HT-29 (cell line): ENCODE measurements at places on chromosomes 7 and 10. TPM values are rescaled to one million over a fixed set of nuclear protein-coding genes. Genes with fewer than 3 reads are reported as not detected.

- DNase-seq: no peak
These were observed 25.5 kb upstream of the HABP2 start for GRCh38 chr10:113527211-113527906.

DNA sequence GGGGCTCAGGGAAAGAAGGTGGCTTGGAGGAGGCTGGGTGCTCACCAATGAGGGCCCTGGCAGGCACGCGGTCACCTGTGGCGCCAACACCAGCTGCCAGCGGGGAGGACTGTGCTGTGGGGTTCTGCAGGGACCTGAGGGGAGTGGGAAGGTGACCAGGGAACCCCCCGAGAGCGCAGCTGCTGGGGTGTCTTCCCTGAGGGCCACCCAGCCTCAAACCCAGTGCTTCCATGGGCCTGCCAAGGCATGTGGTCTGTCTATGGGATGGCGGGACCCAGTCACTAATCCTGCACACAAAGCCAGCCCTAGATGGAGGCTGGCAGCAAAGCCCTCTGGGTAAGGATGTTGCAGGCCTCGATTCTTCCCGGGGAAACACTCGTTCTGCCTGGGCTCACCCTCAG lies 117.1 kb downstream of the EBF3 start:
- no peak for DNase-seq

ABCB1 gene
- 0.13 and 0.31 TPM in 2 replicates for total RNA-seq

GRCh38 chr10:103476046-103476768 lies 2.8 kb downstream of the CALHM3 start:
- DNase-seq: no peak

GRCh38 chr7:36707465-36707864 lies 16.8 kb downstream of the AOAH start:
- no peak for DNase-seq

PRRT4 gene
- 0.16 TPM in 1 of 2 replicates, not detected in the other for total RNA-seq

DNA sequence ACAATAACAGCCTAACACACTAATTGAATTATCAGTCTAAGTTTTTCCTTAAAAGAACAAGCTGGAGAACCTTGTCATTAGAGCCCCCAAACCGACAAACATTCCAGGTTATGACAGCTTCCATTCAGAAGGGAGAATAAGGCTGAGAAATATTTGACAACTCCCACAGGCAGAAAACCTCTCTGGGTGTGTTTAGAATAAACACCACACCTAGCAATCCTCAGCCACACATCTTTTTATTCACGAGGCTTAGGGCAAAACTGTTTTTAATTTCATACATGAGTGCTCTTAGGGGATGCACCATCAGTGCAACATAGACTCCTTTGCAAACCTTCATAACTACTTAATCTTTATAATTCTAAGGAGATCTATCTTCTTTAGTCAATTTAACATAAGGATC lies 24.2 kb downstream of the STN1 start:
- DNase-seq: no peak

GRCh38 chr7:116283595-116284204 lies 73.4 kb downstream of the TES start:
- DNase-seq: no peak

- no peak for DNase-seq
These were observed 208.5 kb downstream of the FOXP2 start for GRCh38 chr7:114623146-114623545.

GRCh38 chr7:26291699-26292538 lies at the start of gene SNX10:
Gene SNX10 (plus strand): TSS chr7:26291862. CDS start chr7:26346443, 54,581 bp downstream.
- peak; percentile 42 for DNase-seq

GRCh38 chr10:3714967-3715366 lies 70.0 kb downstream of the KLF6 start:
- DNase-seq: no peak

- DNase-seq: no peak
These were observed 63.2 kb downstream of the PRPF18 start for GRCh38 chr10:13649844-13650520.

DNA sequence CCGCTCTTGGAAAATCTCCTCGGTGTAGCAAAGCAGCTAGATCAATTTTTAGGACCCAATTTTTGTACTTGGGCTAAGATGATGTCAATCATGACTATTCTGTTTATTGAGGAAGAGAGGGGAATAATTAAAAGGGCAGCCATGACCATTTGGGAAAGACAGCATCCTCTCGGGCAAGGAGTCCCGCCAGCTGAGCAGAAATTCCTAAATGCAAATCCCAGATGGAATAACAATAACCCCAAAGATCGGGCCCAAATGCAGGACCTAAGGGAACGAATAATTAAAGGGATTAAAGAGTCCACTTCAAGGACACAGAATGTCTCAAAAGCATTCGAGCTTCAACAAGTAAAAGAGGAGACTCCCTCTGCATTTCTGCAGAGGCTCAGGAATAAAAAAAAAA lies 18.7 kb downstream of the COL17A1 start:
- no peak for DNase-seq

GRCh38 chr10:63464402-63465292 lies 1.1 kb downstream of the JMJD1C start:
- peak; percentile 60 for DNase-seq

DNA sequence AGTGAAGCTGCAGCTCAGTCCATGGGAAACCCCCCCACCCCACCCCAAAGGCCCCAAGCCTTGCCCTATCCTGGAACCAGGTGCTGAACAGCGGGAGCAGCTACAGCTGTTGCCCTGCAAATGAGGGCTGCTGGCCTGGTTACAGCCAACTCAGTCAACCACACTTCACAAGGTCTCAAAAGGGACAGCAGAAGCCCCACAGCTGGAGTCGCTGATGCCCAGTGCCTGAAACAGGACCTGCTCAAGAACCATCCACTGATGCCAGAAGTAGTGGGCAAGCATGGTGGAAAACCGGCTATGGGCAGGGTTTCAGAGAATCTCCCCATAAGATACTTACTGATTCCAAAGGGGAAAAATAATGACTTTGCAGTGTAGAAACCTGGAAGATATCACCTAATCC lies 110.3 kb downstream of the SLC37A3 start:
- no peak for DNase-seq

GRCh38 chr7:74718336-74718735 lies 55.5 kb upstream of the NCF1 start:
- DNase-seq: no peak

- DNase-seq: no peak
These were observed 34.0 kb downstream of the SVIL start for GRCh38 chr10:29600821-29601220.

GRCh38 chr7:1220000-1220726 lies 12.5 kb upstream of the UNCX start:
- no peak for DNase-seq

- DNase-seq: no peak
These were observed 102.7 kb downstream of the KMT2C start for GRCh38 chr7:152333134-152333533.

DNA sequence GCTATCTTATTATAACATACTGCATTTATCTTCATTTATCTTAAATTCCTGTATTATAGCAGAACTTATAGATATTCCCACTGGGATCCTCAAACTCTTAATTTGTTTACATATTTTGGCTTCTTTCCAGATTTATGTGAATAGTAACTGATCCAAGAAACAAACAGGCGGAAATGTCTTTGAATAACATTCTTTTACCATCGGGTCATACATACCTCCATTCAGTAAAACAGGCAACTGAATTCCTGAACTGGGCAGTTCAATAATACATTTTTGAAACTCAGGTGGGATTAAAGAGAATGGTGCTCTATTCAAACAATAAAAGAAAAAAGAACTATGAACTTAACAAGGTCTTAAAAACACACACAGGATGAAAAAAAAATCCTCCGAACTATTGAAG lies 337.4 kb downstream of the CRPPA start:
- peak; percentile 86 for DNase-seq

GRCh38 chr7:155356323-155357105 lies 58.8 kb downstream of the INSIG1 start:
- DNase-seq: peak; percentile 73

GRCh38 chr10:77386365-77386764 lies 251.2 kb downstream of the KCNMA1 start:
- no peak for DNase-seq

GRCh38 chr7:150511048-150511447 lies 3.6 kb upstream of the GIMAP7 start:
- DNase-seq: no peak

C10orf62 gene
- not detected in 2 replicates for total RNA-seq

DNA sequence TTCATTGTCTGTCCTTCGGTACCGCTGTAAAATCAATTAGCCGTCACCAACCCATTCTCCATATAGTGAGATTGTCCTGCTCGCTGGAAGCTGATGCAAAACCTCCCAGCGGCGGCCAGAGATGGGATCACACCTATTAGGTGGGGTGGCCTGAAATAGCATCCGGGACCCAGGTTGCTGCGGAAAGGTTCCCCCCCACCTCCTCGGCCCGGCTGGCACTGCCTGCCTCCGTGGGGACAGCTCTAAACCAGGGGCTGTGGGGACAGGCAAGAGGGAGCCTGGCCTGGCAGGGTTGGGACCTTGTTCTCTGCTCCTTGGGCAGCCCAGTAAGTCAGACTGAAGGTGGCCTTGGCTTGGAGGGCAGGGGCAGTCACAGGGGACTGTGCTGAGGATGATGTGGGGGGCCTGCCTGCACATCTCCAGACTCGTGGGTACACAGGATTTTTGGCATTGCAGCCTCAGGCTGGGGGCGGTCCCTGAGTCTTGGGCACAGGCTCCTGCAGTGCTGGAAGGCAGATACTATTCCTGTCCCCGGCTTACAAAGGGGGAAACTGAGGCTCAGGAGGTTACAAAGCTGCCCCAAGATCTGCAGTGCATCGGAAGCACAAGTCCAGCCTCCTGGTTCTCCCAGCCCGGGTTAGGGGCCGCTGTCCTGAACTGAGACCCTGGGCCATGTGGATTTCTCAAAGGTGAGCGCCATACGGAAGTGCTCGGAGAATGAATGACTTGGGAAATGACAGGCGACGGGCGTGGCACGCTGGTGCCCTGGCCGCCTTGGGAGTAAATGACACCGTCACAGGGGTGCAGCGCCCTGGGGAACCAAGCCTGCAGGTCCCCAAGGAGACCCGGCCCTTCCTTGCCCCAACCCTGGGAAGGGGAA lies 65.6 kb downstream of the UNCX start:
- DNase-seq: no peak

ITIH5 gene
- total RNA-seq: not detected in 2 replicates

ZNF727 gene
- not detected in 2 replicates for total RNA-seq

DNA sequence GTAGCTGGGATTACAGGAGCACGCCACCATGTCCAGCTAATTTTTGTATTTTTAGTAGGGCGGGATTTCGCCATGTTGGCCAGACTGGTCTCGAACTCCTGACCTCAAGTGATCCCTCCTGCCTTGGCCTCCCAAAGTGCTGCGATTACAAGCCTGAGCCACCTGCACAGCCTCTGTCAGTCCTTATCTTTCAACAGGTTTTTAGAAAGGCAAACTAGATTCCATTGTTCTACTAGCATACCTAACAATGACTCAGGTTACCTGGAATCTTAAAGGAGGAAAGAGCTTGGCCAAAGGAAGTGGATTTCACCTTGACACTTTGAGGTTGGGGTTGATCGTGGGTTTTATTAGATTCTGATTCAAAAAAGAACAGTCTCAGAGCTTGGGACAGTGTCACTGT lies 3.2 kb downstream of the ABCC2 start:
- peak; percentile 18 for DNase-seq

GRCh38 chr7:28787106-28787505 lies 171.0 kb downstream of the TRIL start:
- DNase-seq: no peak

HOXA10 gene
- 78.9 and 86.4 TPM in 2 replicates for total RNA-seq

GRCh38 chr10:34589275-34589674 lies 225.8 kb downstream of the PARD3 start:
- no peak for DNase-seq

DNA sequence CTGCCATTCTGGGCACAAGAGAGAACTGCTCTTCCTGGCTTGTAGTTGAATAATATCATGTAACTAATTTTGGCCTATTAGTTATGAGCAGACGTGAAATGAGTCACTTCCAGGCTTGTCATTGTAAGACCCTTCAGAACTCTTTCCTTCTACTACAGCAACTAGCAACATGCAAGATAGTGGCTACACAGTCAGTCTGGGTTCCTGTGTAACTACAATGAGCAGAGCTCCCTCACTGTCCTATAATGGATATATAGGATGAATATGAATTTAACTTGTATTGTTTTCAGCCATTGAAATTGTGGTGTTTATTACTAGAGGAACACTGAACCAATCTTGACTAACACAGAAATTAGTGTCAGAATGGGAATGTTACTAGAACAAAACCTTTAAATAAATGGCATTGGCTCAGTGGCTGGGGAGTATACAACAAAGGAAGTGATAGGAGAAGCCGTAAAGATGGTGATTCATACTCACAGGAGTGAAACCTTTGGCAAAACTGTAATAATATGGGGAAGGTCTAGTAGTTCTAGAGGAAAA lies 2.9 kb upstream of the MTPN start:
- DNase-seq: no peak

DNA sequence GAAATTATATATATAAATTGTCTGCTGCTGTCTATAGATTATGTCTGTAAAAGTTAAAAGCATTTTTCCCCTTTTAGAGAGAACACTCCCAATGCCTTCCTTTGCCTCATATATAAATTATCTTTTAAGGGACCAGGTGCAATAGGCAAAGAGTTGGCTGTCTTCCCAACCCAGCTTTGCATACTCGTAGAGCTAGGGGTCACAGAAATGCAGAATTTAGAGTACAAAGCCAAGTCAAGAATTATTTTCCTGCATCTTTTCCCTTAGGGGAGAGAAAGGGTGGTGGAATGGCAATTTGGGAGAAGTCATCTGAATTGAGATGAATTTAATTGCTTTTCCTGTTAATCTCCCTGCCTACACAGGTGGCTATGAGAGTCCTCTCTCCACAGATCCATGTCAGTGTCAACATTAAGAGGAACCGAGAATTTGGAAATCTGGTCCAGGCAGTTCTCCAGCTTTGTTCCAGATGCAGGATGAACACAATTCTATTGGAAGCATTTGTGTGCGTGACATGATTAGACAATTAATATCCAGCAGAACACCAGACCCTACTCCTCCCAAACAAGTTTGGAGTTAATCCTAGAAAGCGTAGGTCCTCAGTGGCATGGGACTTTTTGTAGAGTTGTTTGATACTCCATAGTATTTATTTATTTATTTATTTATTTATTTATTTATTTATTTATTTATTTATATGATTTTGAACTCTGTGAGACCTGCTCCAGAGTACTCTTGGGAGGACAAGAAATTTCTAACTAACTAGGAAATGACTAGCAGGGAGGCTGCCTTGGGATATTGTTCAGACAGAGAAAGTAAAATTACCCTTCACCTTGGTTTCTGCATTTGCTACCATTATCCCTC lies 80.3 kb upstream of the SKAP2 start:
- no peak for DNase-seq

MOGAT3 gene
- total RNA-seq: 6.7 and 8.2 TPM in 2 replicates

SSC4D gene
- total RNA-seq: 2.2 and 2.9 TPM in 2 replicates

ACTR3C gene
- 37.7 and 45.9 TPM in 2 replicates for total RNA-seq

- no peak for DNase-seq
These were observed 70.7 kb upstream of the MKX start for GRCh38 chr10:27816320-27816719.

RET gene
- not detected in 2 replicates for total RNA-seq
